A172 (cell line): ENCODE measurements at places on chromosomes 12 and 14. TPM values are rescaled to one million over a fixed set of nuclear protein-coding genes. Genes with fewer than 3 reads are reported as not detected.
A peak's percentile ranks its signal among the peaks of the same experiment; 100 is the strongest.

DNA sequence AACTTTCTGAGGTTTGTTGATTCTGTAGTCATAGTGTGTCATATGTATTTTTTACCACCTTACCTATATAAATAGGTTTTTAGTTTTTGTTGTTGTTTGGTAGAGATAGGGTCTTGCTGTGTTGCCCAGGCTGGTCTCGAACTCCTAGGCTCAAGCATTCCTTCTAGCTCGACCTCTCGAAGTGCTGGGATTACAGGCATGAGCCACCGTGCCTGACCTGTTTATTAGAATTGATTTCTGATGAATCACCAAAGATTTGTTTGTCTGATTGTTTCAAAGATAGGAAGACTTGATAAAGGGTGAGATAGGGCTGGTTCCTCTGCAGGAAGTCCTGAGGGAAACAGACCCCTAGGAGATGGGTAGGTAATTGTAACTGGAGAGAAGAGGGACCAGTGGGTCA lies 481.6 kb downstream of the PCNX1 start:
- no peak for DNase-seq

LRRIQ1 gene
- 0.38 and 4.4 TPM in 2 replicates for total RNA-seq

SMARCC2 gene
- total RNA-seq, result 27.4 and 27.9 TPM in 2 replicates

DDIT3 gene
- total RNA-seq, result 45.3 and 46.9 TPM in 2 replicates

- no peak for DNase-seq
Measured at GRCh38 chr14:65117769-65118745, 15.7 kb upstream of the MAX start.

STAC3 gene
- total RNA-seq, result 0.59 and 0.89 TPM in 2 replicates

GRCh38 chr12:45816652-45817051 lies 87.1 kb downstream of the ARID2 start:
- no peak for DNase-seq

- DNase-seq, result no peak
Measured at GRCh38 chr12:13812168-13812567, 169.2 kb downstream of the GRIN2B start.

DNA sequence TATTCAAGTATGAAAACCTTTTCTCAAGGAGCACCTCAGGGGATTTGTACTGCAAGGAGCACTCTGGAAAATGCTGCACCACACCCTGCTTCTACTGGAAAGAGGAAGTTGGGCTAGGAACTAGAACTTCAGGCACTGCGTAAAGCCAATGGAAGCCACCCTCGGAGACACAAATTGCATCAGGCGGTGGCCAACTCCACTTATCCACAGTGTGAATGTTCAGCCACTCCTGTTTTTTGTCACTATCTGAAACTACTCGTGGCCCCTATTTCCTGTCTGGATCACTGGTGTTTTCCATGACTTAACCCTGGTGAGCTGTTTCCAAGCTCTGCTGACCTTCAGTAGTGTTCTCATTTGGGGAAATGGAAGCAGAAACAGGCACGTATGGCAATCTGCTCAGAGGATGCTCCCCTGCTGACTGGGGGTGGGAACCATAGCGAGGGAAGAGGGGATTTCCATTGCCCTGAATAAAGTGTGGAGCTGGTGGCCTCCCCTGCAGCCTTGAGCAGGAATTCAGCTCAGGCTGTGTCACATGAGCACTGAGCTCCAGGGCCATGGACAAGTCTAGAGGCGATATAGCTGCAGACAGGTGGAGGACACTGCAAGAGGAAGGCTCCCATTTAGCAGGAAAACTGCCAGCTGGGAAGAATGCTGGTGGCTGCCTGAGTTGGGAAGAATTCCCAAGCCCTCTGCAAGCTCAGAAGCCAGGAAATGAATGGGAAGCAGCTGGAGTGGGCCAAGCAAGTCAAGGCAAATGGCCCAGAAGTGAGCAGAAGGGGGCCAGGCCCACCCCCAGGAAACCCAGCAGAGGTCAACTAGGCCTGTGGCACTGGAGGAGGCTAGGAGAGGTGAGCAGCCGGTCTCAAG lies 50.5 kb upstream of the RAP1B start:
- DNase-seq, result peak; percentile 45

DNA sequence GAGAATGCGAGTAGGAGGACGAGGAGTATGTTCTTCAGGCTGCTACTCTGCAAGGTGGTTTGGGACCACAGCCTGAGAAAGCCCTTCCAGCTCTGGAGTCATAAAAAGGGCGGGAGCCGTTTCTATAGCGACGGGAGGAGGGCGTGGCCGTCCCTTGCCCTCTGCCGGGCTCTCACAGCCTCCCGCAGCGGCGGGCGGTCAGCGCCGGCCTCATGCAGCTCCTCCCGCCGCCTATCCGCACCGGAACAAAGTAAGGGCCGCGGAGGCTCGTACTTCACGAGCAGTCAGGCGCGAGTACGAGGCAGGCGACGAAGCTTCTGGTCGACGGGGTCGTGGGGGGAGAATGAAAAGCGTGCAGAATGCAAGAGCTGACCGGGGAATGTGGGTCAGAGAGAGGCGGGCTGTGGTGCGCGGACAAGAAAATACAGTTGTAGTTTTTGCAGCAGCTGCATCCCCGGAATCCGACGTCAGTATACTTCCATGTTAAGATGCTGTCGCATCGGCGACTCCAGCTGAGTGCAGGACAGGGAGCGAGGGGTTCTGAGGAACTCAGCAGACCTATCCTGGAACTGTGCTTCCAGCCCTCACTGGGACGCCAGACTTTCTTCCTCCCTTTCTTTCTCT lies at the start of gene DYRK4:
Gene DYRK4 (plus strand): TSS at position 175 of the 624 bp plus-strand sequence. CDS start 38 bp downstream, at position 213.
- no peak for DNase-seq

- no peak for DNase-seq
Measured at GRCh38 chr14:99146616-99147365, 125.2 kb downstream of the BCL11B start.

CCDC197 gene
- total RNA-seq, result not detected in 2 replicates

PSMC6 gene
- 150 and 171 TPM in 2 replicates for total RNA-seq

DNA sequence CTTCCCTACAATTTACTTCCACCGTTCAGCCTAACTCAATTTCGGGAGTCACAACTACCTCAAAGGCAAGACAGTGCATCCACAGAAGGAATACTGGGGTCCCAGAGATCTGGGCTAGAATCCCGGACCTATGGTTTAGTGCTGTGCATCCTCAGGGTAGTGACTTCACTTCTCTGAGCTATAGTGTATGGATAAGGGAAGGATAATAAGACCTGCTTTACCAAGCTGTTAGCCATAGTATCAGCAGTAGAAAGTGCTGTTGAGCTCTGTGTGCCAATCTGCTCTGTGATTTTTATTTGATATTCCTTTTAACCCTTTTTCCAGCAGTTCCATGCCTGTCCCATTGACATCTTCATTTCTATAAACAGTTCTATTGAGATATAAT lies 1044.3 kb downstream of the BCL11B start:
- DNase-seq, result no peak

GPD1 gene
- 0.29 and 3.8 TPM in 2 replicates for total RNA-seq

CLEC2D gene
- 0.62 and 0.69 TPM in 2 replicates for total RNA-seq

DNA sequence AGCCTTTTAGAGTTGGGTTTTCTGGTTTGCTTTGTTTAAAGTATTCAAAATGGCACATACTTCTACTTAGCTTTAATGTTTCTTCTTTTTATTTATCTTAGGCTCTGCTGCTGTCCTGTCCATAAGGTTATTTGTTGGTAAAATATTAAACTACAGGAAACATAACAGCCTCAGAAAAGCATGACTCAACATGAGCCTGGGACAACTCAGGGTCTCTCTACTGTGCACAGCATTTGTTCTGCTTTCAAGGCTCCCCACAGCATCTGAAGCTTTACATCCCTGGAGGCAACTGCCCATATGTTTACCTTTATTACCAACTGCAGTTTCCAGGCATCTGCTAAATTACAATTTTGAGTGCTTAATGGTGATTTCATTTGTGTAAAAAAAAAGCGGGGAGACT lies 954.2 kb upstream of the FBXO33 start:
- DNase-seq, result no peak

DNA sequence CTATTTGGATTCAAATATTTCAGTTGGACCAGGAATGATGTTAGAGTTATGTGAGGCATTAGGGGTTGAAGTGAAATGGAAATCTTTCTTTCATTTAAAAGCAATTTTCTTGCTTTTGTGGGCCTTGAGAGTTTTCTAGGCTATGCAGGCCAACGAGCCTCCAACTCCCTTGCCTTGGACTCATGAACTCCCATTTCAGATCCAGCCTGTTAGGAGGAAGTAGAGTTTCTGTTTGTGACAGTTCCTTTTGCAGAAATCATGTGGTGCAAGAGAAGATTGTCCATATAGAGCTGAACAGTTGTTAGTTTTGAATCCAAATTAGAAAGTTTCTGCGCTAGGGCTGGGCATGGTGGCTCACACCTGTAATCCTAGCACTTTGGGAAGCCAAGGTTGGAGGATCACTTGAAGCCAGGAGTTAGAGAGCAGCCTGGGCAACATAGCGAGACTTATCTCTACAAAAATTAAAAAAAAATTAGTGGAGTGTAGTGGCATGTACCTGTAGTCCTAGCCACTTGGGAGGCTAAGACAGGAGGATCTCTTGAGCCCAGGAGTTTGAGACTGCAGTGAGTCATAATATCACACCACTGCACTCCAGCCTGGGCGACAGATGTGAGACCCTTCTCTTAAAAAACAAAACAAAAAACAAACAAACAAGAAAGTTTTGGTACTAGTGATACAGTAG lies 47.3 kb upstream of the MED13L start:
- no peak for DNase-seq

CMA1 gene
- not detected in 2 replicates for total RNA-seq

SLC25A21 gene
- 0.22 TPM in 1 of 2 replicates, not detected in the other for total RNA-seq

GRCh38 chr14:50501642-50502041 lies 30.7 kb downstream of the MAP4K5 start:
- DNase-seq, result peak; percentile 48

GRCh38 chr12:28388879-28389278 lies 198.6 kb downstream of the CCDC91 start:
- no peak for DNase-seq

- no peak for DNase-seq
Measured at GRCh38 chr12:109296431-109296830, 12.7 kb downstream of the FOXN4 start.

DNA sequence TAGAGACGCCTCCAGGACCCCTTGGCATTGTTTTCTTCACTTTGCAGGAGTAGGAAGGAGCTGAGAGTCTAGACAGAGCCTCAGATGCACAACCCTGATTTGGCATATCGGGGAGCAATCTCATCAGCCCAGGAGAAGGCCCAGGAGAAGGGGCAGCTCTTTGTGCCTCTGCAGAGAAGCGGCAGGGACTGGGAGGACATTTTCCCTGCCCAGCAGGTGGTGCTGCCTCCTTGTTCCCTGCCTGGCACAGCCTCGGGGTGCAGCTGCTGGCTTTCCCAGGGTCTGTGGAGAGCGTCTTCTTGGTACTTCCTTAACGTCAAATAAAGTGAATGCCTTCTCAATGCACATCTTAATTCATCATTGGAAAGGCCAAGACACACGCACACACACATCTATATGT lies 419.5 kb downstream of the TMEM121 start:
- no peak for DNase-seq

- DNase-seq, result no peak
Measured at GRCh38 chr12:4160314-4161040, 113.1 kb upstream of the CCND2 start.

GRCh38 chr14:90419200-90419599 lies 22.4 kb downstream of the CALM1 start:
- peak; percentile 99 for DNase-seq

DNA sequence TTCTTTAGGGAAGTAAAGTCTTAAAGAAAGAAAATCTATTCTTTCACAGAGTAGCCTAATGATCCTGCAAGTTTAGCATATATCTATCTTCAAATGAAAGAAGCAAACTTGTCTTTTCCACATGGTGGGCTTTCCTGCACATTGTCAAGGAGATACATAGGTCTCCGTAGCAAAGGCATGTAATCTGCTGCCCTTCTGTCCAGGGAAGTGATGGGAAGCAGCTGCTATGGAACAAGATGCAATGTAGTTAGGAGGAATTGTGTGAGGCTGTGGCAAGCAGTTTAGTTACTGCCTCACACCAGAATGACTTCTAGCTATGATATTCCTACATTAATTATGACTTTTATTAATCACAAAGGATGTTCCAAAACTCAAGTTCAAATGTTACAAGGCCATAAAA lies 174.4 kb downstream of the PDZRN4 start:
- no peak for DNase-seq

GRCh38 chr12:49967042-49967776 lies 5.5 kb downstream of the AQP5 start:
- DNase-seq, result peak; percentile 79

GRCh38 chr12:113688313-113688712 lies 216.6 kb upstream of the LHX5 start:
- no peak for DNase-seq

RNASE12 gene
- not detected in 2 replicates for total RNA-seq

- no peak for DNase-seq
Measured at GRCh38 chr14:96455588-96455987, 46.6 kb upstream of the PAPOLA start.

DNA sequence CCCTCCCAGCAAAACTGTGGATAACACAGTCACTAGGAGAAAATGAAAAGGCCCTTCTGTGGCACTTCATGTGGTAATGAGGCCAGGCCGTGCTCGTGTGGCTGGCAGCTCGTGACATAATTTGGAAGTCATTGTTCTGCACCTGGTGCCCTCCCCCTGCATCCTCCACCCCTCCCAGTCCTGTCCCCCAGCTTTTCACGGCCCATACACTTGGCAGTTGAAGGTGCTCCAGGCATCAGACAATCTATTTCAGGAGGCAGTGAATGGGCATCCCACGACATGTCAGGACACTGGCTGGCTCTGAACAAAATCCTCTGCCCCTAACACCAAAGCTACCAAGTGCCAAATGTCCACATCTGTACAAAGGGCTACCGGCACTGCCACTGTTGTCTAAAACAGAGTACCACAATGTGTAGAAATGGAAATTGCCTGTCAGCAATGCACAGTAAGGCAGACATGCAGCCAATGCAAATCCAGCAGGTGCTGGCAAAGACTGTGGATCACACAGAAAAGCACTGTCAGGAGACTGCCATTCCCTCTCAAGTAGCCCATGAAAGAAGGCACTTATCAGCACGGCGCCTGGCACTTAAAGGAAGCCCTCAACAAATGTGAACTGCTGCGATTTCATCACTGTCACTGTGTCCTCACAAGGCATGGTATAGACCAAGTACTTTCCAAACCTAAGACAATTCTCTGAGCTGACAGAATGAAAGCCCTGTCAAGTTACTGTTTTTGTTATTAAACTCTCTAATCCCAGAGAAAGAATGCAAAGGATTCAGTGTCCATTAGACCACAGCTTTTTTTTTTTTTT lies 39.1 kb downstream of the CORO1C start:
- DNase-seq, result peak; percentile 25

- DNase-seq, result no peak
Measured at GRCh38 chr14:103085106-103086091, 1.4 kb downstream of the LBHD2 start.

DNA sequence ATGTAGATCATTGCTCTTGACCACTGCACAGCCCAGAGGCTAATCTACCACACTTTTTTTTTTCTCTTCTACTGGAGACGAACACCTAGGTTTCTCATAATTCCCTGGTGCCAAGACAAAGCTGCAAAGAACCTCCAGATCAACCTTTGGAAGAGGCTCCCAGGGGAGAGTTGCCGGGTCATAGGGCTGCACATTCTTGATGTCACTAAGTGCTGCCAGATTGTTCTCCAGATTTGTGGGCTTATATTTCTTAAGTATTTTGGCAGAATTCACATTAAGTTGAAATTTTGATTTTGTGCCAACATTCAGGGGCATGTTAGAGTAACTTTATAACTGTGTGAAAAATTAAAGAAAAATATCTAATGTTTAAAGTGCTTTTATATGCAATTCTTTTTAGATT lies 13.5 kb upstream of the PDZRN4 start:
- no peak for DNase-seq
